ENCODE measurements at places on chromosomes 1 and 21.
A peak's percentile ranks its signal among the peaks of the same experiment; 100 is the strongest.

- no peak for DNase-seq
Observed at GRCh38 chr1:229863651-229864545, 203.1 kb upstream of the GALNT2 start.

- no peak for DNase-seq
Observed at GRCh38 chr1:215637041-215637573, 70.0 kb downstream of the KCTD3 start.

DNA sequence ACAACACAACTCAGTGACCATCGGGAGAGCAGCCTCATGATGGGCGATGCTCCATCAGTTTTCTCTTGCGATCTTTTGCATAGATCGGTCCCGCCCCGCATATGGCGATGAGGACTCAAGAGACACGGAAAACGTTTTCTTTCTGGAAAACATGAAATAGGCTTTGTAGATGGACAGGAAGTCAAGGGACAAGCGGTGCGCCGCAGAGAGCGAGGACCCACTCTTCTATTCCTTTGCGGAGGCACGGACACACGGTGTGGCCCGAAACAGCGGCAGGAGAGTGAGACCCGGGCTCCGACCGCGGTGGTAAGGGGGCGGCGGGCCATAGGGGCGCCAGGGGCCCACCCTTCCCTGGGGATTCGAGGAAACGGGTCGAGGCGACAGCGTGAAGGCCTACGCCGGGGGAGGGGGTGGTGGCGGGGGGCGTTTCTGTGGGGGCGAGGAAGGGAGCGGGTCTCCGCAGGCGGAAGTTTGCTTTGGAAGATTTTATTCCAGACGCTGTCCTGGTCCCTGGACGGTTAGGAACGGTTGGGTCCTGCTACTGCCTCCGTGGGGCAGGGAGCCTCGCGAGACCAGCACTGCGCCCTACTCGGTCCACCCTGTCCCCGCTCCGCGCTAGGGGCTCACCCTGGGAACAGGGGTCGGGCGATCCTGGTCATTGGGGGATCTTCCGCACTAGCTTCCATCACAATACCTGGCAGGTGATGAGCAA is 796 bp upstream of the TDRKH start:
- no peak for DNase-seq

DNA sequence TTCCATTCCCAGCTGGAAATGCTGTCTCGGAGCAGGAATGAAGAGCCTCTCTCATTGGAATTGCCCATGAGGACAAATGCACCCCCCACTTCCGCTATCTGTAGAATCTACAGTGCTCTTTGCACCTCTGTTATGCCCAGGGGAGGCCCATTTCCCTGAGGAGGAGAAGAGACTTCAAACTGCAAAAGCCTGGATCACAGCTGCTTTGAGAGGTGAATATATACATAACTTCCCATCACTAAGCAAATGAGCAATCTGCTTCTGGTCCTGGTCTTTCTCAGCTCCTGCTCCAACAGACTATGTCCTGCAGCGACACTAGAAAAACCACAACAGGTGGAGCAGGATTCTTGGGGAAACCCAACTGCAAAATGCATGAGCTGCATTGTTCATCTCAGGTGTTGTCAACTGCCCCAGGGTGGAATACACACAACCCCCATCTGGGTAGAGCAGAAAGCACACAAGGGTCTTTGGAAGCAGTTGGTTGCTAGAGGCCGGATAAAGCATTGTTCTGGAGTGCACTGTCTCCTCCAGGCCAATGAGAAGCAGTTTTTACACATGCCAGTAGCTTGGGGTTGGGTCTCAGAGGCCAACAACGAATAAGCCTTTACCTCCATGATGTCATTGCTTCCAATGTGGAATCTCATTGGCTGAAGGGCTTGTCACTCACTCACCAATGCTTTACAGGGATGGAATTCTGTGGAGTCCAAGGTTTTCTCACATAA is 67.7 kb upstream of the RAB4A start:
- no peak for DNase-seq

DNA sequence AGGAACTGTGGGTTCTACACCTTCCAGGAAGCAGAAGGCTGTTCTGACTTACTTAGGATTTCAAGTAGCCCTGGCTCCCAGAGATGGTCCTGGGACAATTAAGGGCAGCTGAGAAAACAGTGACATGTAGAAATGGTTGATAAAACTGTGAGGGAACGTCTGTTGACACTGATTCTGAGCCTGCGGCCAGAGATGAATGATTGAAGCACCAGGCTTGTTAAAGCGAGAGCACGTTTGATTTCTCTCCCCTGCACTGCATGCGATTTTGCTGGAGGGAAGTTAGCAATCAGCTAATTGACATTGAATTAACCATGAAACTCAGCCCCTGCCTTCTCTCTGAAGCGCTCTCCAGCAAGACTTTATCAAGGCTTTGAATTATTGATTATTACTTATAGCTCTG is 29.9 kb upstream of the POU3F1 start:
- DNase-seq, result no peak

DNA sequence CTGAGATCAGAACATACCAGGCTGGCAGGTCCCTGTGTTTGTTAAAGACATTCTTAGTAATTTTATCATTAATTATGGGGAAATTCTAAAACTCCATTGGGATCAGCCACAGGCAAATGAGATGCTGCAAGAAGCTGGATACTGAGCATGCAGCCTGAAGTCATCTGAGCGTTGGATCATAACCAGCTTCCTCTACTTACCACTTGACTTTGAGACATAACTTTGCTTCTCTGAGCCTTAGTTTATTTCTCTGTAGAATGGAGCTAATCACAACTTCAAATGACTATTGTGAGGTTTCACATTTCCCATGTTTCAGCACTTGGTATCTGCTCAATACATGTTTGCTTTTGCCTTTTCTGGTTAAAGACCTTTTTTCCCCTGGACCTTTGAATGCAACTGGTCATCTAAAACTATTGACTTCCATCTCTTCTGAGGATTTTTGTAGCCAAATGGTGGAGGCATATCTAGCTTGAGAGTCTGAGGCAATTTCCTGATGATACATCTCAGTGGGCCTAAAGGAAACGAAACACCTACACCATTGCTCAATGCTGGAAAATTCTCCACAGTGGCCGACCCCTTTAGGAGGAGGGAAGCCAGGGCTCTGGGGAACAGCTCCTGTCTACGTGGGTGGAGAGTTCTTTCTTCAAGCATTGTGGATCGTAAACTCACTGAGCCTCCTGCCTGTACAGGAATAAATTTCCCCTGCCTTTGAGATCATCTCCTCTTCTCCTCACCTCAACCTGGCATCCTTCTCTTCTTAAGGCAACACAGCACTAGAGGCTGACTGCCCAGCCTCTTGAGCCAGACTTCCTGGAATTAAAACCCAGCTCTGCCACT is 109.1 kb upstream of the HOOK1 start:
- DNase-seq, result no peak

DNA sequence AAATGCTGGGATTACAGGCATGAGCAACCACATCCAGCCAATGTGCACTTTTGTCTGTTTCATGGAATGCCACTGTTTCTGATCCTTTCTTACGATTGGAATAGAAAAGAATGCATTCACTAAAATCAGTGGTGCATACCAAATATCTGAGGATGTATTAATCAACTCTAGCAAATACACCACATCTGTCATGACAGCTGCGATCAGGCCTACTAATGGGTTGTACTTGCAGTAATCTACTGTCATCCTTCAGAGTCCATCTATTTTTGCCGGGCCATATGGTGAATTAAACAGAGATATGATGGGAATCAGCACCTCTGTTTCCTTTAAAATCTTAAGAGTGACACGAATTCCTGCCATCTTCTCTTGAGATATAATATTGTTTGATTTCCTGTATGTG is 8.5 kb upstream of the USP1 start:
- DNase-seq, result no peak

GRCh38 chr1:95116580-95117206 is 462 bp upstream of the TLCD4 start:
- no peak for DNase-seq

GRCh38 chr1:225453797-225454648 is 26.2 kb upstream of the LBR start:
- DNase-seq, result no peak

GRCh38 chr1:57360846-57361407 is 62.9 kb downstream of the DAB1 start:
- no peak for DNase-seq

DNA sequence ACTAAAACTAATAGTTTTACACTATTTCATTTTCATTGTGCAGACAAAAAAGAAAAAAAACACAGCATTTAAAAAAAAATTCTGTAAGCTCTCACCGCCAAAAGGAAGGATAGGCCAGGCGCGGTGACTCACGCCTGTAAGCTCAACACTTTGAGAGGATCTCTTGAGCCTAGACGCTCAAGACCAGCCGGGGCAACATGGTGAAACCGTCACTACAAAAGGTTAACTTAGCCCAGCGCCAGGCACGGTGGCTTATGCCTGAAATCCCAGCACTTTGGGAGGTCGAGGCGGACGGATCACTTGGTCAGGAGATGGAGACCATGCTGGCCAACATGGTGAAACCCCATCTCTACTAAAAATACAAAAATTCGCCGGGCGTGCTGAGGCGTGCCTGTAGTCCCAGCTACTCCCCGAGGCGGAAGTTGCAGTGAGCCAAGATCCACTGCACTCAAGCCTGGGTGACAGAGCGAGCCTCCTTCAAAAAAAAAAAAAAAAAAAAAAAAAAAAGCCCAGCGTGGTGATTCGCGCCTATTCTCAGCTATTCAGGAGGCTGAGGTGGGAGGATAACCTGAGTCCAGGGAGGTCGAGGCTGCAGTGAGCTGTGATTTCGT is 14.3 kb upstream of the SPEN start:
- DNase-seq, result no peak

DNA sequence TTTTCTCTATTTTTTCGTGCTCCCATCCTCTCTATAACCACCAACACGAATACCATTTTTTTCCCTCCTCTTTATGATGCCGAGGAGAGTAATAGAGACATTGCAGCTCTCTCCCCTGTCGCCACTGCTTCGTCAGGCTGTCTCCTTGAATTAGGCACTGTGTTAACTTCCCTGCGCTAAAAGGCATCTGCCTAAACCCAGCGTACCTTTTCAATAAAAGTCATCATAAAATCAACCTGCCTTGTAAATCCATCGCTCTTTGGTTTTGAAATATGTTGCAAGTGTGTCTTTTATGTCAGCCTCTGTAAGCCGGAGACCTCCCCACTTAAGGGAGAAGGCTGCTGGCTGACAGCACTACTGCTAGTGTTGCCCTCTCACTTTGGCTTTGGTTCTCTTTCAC is 8.7 kb downstream of the RNF220 start:
- no peak for DNase-seq

DNA sequence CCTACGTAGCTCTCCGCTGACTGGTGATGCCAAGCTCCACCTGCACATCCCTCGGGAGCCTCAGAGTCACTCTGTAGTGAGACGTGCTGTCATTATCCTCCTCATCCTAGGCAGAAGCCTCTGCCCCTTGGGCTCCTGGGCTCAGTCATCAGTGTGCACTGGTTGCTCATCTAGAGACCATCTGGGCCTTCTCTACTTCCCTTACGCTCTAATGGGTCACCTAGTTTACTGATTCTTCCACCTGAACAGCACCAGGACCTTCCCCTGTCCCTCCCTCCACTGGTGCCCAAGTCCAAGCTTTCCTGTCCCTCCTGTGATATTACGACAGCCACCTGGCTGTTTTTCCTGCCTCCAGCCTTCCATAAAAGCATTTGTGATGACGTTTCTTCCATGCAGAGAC is 136.1 kb upstream of the ERRFI1 start:
- no peak for DNase-seq

- no peak for DNase-seq
Observed at GRCh38 chr1:94622757-94623156, 81.2 kb upstream of the F3 start.

- DNase-seq, result no peak
Observed at GRCh38 chr1:32111040-32111623, 3.3 kb downstream of the KPNA6 start.

- DNase-seq, result no peak
Observed at GRCh38 chr1:109931911-109932636, 21.4 kb downstream of the CSF1 start.

DNA sequence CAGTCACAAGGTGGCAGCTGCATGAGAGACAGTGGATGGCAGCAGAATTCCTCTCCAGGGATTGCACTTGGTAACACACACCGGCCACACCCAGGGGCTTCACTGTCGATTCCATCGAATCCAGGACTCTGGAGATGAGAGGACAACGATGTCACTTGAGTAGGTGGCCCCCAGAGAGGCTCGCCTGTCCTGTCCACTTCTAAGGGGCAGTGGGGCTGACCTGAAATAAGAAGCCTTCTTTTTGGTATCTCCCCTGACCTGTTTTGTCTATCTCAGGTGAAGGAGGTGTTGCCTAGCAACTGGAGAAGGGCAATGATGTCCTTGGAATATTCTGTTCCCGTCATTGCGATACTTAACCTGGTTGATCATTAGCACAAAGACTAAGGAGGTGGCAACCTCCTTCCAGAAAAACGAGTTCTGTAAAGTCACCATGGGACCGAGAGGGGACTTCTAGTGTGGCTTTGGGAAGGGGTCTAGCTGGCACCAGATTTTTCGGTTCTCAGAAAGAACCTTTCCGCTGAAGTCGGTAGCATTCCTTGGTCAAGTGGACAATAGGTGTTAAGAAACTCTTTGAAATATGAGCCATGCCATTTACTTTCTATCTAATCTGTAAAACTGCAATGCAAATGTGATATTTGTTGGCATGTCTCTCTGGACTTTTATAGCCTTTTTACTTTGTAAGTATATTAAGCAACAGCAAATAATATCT is 85.2 kb upstream of the TMPRSS2 start:
- DNase-seq, result no peak

DNA sequence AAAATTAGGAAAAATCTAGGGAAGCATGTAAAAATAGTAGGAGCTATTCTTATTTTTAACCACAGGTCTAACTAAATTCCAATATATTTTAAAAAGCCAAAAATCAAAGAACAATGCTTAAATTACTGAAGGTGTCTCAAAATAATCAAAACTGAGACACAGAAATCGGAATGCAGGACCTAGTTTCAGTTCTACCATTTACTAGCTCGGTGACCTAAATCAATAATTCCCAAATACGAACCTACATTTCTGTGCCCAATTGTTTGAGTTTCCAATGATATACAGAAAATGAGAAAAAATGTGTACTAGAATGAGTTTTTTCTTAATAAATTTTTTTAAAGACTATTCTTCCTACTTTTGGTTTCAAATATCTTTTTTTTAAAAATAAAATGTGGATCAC is 37.4 kb downstream of the ANKRD13C start:
- DNase-seq, result no peak

DNA sequence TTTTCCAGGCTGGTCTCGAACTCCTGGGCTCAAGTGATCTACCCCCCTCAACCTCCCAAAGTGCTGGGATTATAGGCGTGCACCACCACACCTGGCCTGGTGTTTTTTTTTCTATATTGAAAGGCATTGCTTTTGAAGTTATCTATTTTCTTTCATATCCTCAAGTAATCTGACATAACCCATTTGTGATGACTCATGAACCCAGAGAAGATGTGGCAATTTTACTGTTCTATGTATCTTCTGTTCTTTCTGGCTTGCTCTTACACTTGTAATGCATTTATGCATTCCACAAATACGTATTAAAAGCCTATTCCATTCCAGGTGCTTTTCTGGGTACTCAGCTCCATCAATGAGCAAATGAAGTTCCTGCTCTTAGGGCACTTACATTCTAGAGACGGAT is 29.9 kb upstream of the ERRFI1 start:
- peak; percentile 76 for DNase-seq

All from HS-5 (cell line).